ENCODE measurements at places on chromosomes 3 and 15.

DNA sequence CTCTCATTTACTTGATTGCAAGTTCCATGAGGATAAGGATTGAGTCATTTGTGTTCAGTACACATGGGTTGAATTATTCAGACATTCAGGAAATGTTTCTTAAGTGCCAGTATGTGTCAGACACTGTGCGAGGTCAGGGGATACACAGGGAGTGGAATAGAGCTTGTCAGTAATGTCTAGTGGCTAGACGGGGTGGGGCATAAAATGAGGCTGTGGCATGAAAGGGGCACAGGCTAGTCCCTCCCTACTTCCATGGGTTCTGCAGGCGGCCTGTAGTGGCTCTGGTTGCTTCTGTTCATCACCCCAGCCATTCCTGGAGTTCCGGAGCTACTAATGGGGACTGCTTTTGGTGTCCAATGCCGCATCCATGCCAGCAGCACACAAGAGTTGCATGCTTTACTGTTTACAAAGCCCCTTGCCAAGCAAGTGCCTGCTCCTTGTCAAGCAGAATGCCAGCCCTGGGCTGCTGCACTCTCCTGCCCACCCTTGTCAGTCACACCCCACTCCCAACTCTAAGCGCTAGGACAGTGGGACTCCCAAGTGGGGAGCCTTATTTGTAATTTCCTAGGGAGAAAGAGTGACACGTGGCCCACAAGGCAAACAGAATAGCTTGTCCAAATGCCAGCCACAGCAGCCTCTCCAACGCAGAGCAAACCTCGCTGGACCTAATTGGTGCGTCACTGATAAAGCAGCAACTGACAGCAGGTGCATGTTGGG lies 70.8 kb downstream of the RAB11A start:
- DNase-seq, result no peak

GRCh38 chr3:36562945-36563344 lies 182.6 kb downstream of the STAC start:
- no peak for DNase-seq

DNA sequence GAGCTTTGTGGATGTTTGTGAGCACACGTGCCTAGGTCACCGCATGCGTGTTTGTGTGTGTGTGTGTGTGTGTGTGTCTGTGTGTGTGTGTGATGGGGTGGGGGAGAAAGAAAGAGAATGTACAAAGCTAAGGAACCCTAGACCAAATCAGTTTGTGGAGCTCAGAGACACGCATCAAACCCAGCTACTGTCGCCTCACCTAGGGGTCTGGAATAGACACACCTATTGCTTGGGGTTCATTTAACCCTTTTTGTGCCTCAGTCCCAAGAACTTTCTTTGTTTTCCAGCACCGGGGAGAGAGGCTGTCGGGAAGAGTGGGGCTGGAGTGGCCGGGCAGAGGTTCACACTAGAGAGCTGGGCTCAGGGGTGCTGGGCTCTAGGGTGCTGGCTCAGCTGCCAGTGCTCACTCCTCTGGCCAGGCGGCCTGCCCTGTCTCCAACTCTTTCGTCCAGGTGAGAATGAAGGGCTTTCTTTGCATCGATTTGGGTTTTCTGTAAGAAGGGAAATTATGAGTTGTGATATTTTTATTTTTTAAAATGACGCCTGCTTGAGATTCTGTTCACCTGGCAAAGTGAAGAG lies 221.6 kb downstream of the MEIS2 start:
- DNase-seq, result no peak

GRCh38 chr15:62929000-62929357 lies 113.6 kb upstream of the TPM1 start:
- no peak for DNase-seq

- DNase-seq, result peak; percentile 64
Measured at GRCh38 chr15:59492389-59493377, 54.7 kb downstream of the FAM81A start.

GRCh38 chr3:172751175-172751704 lies 714 bp downstream of the ECT2 start:
- no peak for DNase-seq

- DNase-seq, result no peak
Measured at GRCh38 chr15:64146041-64146440, 5.5 kb upstream of the SNX22 start.

DNA sequence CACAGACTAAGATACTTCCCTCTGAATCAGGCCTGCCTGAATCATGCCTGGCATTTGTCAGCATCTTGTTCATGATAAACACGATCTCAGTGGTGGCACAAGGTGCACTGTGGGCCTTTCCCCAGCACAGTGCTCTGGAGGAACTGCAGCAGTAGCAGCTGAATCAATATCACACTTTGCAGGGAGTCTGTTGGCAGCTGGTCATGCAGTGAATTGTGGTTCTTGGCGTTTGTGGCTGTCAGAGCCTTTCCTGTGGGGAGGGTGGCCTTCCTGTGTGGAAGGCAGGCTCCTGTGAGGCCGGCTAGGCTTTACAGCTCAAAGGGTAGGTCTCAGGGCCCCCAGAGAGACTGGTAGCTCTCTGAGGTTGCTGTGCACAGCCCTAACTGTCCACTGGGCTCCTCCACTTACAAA lies 54.4 kb upstream of the TLE3 start:
- DNase-seq, result no peak

All from transverse colon (tissue), 4 donors.